Cortex of kidney (tissue), 1 donor: ENCODE measurements at places on chromosomes 2 and 18.

- DNase-seq: no peak
Observed at GRCh38 chr2:234251326-234252271, 201.1 kb downstream of the SPP2 start.

GRCh38 chr2:11279398-11279797, 65.0 kb downstream of the ROCK2 start:
- no peak for DNase-seq

- no peak for DNase-seq
Observed at GRCh38 chr2:149055751-149056150, 17.3 kb downstream of the LYPD6B start.

GRCh38 chr2:224838335-224838734, 122.2 kb upstream of the CCDC195 start:
- no peak for DNase-seq
